Brain microvascular endothelial cell (primary cell): ENCODE measurements at places on chromosomes 2 and 18.

GRCh38 chr18:1999387-1999786, 571.9 kb downstream of the METTL4 start:
- DNase-seq = no peak

- no peak for DNase-seq
Observed at GRCh38 chr2:74850496-74851190, 16.7 kb downstream of the HK2 start.

GRCh38 chr18:57023275-57023882, 123.5 kb upstream of the BOD1L2 start:
- DNase-seq = no peak

DNA sequence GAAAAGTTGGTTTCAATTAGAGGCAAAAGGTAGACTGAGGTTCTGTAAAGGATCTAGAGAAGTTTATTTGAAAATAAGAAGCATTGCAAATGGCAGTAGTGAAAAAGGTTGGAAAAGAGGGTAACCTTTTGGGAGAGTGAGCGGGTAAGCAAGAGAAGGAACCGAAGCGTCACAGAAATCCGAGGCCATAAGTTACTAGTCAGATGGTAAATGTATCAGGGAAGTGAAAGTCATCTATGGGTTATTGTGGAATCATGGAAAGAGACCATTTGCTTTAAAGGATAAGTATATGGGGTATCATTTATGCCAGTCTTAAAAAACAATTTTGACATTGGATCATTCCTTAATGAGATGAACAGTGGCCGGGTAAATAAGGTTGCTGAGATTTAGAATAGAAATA, 30.5 kb downstream of the EML4 start:
- no peak for DNase-seq

GRCh38 chr2:109633284-109633961, 19.3 kb downstream of the SOWAHC start:
- no peak for DNase-seq

DNA sequence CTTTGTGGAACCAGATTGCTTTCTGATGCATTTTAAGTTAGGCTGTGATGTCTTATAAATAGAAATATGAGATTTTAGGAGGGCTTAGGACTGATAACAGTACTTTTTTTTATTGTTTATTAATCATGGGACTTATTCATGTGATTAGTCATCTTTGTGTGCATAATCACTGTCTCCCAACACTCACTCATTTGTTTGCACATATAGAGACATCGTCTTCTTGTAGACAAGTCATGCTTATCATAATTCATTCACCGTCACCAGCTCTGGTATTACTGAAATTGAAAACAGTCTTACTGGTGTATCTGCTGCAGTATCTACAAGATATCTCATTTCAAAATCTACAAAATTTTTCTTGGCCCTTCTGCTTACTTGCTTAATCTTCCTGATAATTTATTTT, 45.8 kb downstream of the WDR7 start:
- DNase-seq = peak; percentile 7

- no peak for DNase-seq
Observed at GRCh38 chr2:77108915-77109314, 413.3 kb downstream of the LRRTM4 start.

DNA sequence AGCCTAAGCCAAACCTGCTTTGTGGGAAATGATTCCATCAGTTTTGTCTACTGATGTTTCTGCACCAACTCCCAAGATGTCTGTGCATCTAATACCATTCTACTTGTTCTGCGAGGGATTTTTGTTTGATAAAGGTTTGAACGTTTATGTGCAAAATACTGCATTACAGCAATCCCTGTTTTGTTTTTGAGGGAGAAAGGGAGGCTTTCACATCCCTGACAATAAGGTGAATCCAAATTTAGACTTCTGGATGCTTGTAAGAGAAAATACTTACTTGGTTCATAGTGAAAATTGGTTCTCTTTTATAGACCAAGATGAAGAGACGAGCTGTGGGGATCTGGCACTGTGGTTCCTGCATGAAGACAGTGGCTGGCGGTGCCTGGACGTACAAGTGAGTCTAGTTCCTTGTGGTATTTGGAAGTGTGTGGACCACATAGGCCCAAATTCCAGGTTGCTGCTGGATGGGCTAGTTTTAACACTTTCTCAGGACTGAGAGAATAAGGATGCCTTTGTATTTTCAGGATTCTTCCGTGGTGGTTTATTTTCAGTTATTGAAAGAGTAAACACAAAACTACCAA, 1.1 kb downstream of the RPL37A start:
- peak; percentile 31 for DNase-seq

DNA sequence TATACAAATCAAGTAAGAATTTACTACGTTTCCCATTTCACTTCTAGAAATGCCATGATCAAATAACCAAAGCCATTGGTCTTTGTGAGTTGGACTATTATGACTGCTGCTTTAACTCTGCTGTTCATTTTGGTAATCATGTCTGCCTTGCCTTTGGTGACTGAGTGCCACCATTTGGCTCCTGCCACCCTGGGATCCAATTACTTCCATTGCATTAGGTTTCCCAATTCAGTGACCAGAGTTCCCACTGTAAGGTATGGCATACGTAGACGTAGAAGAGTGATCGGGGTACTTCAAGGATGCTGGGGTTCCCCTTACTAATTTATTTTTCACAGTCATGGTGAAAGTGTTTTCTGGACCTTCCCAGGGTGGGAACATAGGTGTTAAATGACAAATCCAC, 90.1 kb downstream of the SPIRE1 start:
- no peak for DNase-seq

- DNase-seq = no peak
Observed at GRCh38 chr18:47175283-47175897, 774 bp downstream of the IER3IP1 start.

GRCh38 chr2:6645004-6645403, 220.7 kb downstream of the CMPK2 start:
- no peak for DNase-seq

DNA sequence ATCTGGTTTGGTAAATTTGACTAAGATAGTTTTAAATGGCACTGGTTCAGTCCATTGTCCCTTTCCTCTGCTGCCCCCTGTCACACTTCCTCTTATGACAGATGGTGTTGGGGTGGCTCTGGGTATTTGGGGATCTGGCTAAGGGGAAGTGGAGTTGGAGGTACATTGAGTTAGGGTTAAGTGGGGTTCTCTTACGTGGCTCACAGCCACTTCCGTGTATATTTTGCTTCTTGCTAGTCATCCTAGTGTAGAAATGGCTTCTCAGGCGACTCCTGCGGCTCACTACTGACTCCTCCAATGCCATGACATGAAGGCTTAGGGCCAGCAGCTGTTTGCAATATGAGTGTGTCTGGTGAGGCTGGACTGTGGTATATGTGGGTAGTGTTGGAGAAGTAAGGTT, 187.0 kb downstream of the HAUS1 start:
- DNase-seq = no peak

DNA sequence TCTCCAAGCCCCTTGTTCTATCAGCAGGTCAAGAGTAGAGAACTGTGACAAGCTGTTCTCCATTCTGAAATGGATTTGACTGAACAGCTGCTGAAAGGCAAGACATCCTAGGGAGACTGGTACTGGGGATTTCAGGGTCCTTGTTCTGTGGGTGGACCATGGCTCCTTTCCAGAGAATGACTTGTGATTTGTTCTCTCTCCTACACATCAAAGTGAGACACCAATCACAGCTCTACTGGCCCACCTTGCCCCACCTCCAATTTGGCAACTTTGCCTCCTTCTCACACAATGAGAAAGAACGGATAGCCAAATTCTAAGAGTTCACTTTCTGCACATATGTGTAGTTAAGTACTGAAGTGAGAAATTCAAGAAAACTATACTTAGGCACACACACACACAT, 67.4 kb downstream of the BCL11A start:
- DNase-seq = no peak

- DNase-seq = no peak
Observed at GRCh38 chr2:80153151-80153550, 151.4 kb downstream of the LRRTM1 start.

GRCh38 chr2:237943395-237944094, 23.3 kb upstream of the UBE2F start:
- no peak for DNase-seq

DNA sequence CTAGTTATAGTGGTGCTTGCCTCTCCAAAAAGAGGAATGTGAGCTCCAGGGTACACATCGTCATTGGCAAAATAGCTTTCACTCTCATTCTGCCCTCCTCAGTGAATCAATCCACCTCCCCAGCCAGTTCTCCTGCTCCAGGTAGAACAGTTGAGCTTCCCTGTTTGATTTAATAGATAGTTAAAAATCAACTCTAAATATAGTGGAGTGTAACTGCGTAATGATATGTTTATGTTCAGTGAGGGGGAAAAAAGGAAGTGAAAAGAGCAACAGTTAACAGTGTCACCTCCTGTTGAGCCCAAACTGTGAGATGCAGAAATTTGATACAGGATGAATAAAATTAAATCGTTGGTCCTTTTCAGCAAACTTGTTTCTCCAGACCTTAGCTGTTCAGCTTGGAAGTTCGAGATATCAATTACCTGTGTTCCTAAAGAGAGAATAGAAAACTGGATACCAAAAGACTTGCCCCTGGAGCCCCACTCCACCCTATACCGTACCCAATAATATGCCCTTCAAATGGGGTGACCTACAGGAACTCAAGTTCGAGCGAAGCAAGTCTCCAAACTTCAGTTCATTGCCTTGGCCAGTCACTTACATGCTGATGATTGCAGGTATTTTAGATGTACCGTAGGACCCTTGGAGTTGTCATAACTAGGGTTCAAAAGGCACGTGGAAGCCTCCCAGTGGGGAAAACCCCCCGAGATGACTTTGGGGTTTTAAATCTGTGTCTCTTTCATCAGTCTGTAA, 708.4 kb downstream of the RNF144A start:
- no peak for DNase-seq

- DNase-seq = no peak
Observed at GRCh38 chr2:27887830-27888229, 2.4 kb downstream of the RBKS start.

DNA sequence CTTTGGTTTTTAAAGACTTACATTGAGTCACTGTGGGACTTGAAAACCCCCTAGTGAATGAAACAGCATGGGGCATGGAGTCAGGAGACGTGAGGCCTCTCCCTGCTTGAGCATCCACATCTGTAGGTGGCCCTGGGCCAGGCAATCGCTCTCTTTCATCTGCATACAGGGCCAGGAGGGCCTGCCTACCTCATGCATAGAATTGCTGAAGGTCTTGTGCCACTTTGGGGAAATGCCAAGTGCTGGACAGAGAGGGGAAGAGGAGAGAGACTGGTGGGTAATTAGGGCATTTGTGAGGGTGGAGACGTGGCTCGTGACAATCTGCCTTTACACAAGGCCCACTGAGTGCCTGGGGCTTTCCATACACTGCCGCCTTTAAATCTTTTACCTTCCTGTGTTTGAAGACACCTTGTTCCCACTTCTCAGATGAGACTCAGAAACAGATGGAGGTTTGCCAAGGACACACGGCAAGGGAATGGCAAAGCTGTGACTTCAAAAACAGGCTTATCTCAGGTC, 322.2 kb upstream of the HS6ST1 start:
- no peak for DNase-seq

GRCh38 chr2:19442731-19443130, 84.3 kb upstream of the OSR1 start:
- DNase-seq = no peak
